ENCODE measurements at places on chromosomes 11 and 22.

DNA sequence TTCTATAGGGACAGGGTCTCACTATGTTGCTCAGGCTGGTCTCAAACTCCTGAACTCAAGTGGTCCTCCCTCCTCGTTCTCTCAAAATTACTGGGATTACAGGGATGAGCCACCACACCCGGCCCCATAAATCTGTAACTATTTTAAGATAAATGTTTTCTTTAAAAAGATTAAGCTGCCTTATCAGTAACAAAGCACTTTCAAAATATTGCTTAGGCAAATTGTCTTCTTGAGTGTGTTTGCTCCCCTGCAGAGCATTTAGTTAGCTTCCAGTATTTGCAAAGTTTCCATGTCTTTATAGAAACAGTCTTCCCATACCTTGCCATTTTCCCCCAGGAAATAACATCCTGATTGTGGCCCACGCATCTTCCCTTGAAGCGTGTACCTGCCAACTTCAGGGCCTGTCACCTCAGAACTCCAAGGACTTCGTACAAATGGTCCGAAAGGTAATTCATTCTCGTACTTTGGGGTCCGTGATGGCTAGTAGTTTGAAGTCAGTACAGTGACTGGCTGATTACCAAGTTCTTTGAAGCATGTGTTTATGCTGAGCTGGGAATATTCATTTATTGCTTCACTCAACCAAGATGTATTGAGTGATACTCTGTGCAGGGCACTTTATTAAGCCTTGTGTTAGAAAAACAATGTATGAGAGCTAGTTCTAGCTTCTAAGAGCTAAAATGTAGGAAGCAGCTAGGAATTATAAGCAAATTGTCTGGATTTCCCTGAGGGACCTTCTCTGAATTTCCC is 30.4 kb upstream of the CRTAM start:
- DNase-seq = no peak

- DNase-seq = no peak
Observed at GRCh38 chr22:24146791-24147353, 34.4 kb upstream of the SUSD2 start.

DNA sequence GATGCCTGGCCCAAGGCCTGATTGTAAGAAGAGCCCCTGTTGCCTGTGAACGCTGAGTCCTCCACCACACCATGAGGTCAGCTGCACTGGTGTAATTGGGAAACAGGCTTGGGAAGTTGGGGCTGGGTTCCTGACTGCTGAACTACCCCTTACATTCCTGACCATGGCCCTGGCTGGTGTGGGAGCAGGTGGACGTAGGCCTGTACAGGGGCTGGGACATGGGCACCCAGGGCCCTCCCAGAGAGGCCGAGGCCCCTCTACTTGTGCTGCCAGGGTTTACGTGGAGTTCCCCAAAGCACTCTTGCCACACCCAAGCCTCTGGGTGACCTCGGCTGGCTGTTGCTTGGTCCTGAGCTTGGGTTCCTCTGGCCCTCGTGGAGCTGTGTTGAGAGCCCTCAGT is 5.4 kb downstream of the RELT start:
- no peak for DNase-seq

GRCh38 chr22:29703569-29704195 is 16.1 kb upstream of the CABP7 start:
- no peak for DNase-seq

- DNase-seq = no peak
Observed at GRCh38 chr22:27730641-27731433, 70.7 kb downstream of the MN1 start.

DNA sequence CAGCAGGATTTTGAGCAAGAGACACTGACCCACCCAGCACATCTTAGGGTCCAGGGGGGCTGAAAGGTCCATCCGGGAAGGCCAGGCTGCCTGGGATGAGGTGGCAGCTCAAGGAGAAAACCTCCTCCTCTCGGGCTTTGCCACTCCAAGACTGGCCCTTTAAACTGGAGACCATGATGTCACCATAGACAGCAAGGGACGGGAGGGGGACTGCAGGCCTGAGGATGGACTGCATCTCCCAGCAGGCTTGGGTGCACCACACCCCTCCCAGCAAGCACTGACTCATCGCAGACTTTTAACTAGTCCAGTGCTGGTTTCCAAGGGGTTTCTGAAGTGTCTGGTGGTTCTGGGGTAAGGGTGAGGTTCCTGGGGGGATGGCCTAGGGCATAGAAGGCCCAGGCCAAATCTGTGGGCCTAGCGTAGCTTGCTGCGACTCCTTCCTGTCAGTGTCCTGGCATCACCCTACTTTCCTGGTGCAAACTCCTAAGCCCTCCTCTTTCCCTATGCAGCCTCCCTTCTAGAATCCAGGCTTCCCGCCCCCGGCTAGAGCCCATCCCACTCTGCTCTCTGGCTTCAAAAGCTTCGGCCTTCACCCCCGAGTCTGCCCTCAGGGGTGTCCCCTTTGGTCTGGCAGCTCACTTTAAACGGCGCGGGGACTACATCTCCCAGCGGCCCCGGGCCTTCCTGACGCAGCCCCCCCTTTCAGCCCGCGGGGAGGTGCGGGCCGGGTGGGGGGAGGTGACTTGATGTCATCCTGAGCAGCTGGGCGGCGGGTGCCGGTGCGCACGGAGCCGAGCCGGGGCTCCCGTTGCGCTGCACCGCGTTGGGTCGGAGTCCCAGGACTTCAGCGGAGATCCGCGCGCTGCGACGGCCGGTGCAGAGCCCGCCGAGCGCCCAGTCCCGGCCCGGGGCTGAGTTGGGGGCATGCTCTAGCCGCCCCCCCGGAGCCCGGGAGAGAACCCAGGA is at the start of gene PPP2R5B:
PPP2R5B (plus strand) TSS at position 746 of the 966 bp plus-strand sequence. CDS start 1,046 bp downstream, outside the sequence.
- DNase-seq = peak; percentile 97

- DNase-seq = no peak
Observed at GRCh38 chr11:13111813-13112130, 102.7 kb downstream of the RASSF10 start.

DNA sequence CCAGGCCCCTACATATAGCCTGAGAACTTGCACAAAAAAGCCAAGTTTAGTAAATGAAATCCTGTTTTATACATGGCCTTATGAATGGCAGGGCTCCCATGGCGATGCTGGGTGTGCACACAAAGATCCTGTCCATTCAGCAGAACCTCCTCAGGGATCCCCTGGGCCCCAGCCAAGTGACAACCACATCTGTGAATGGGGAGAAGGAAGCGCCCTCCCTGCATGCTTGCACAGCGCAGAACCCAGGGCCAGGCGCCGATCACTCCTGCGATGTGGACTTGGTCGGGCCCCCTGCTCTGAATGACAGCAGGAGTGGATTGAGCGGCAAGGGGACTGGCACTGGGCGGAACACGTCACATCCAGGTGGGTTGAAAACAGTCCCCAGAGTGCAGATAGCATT is 4.5 kb upstream of the CDC42EP2 start:
- no peak for DNase-seq

DNA sequence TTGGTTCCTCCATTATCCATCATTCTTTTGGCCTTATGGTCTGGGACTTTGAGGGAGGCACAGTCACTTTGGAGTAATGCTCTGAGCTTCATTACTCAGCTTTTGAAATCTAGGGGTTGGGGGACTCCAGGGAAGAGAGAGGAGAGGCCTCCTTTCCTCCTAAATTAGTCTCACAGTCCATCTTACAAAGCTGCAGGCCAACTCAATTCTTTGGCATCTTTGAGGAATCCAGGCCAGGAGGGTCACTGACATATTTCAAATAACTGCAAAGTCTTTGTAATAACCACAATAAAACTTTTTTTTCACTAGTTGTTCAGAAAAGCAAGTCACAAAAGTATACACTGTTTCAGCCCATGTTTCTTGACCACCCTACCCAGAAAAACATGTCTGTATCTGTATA is 73.3 kb upstream of the FAR1 start:
- DNase-seq = no peak
